ENCODE measurements at places on chromosomes 11 and 22.

DNA sequence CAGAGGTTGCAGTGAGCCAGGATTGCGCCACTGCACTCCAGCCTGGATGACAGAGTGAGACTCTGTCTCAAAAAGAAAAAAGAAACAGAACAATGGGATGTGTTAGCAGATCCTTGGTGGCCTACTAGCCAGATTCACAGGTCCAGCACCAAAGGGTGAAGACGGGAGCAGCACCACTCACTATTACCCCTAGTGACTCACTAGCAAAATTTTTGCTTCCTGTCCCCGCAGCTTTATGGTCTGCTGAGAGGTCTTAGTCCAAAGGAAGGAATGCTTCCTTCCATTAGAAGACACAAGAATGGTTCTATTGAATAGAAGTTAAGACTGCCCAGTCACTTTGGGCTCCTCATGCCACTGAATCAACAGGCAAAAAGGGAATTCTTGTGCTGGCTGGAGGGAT is 35.9 kb upstream of the NUP50 start:
- DNase-seq, result no peak

DNA sequence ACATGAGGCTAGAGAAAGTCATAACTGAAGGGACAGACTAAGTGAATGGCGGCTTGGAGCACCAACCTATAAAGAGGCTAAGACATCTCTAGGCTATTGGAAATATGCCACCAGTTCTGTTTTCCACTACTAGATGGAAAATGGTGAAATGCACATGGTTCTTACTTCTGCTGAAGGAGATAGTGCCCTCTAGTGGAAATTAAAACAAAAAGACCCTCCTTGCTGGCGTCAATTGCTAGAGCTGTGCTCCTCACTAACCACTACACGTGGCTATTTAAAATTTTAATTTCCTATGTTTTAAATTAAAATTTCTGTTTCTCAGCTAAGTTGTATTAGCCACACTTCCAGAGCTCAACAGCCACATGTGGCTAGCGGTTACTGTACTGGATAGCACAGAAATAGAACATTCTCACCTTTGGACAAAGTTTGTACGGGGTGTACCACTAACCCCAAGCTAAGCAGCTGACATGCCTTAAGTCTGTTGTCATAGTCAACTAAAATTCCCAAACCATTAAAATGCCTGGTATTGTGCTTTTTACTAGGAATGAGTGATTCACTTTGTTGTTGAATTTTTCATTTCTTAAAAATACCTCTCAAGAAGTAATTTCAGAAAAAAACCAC is 34.1 kb upstream of the CALCA start:
- no peak for DNase-seq

- DNase-seq, result no peak
Measured at GRCh38 chr11:62832336-62833234, at the start of gene TEX54. Gene TEX54 (minus strand): TSS chr11:62832841.

- DNase-seq, result no peak
Measured at GRCh38 chr11:34437224-34438125, 1.3 kb upstream of the CAT start.

- DNase-seq, result no peak
Measured at GRCh38 chr22:21797444-21798221, 62.0 kb upstream of the YPEL1 start.
